ENCODE measurements at places on chromosomes 11 and 22.

GRCh38 chr11:47104261-47104950 lies 72.3 kb downstream of the ARFGAP2 start:
- no peak for DNase-seq

- DNase-seq: no peak
Measured at GRCh38 chr11:78815831-78816230, 241.2 kb upstream of the NARS2 start.

- no peak for DNase-seq
Measured at GRCh38 chr11:93464927-93465540, 78.2 kb downstream of the SMCO4 start.

- peak; percentile 45 for DNase-seq
Measured at GRCh38 chr11:45252134-45252856, 33.8 kb downstream of the SYT13 start.

GRCh38 chr22:39658367-39658766 lies 87.8 kb downstream of the CACNA1I start:
- DNase-seq: no peak

- DNase-seq: no peak
Measured at GRCh38 chr11:109076870-109077269, 345.1 kb upstream of the C11orf87 start.

DNA sequence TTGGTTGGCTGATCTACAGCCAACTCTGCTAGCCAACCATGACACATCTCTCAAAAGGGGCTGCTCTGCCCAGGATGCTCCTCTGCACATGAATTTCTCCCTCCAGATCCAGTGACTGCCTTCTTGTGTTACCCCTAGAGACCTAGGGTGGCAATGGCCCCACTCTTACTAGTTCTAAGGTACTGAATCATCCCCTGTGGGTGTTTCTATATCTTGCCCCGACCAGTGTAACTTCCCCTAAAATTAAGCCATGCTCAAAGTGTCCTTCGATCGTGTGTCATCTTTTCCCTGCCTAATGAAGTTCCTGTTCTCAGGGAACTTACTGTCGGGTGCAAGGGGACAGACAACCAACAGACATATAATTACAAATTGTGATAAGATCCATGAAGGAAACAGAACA lies 113.3 kb downstream of the FAM76B start:
- DNase-seq: no peak

DNA sequence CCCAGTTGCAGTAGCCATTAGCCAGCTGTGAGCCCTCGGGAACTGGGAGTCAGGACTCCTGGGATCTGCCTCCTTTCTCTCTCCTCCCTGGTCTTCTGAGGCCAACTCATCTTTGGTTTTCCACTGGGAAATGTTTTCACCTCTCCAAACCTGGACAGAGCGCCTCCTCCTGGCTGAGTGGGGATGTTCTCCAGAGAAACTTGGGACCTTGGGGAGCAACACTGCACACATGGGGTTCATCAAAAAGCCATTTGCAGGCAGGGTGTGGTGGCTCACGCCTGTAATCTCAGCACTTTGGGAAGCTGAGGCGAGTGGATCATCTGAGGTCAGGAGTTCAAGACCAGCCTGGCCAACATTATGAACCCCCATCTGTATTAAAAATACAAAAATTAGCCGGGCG lies 145.4 kb downstream of the NECTIN1 start:
- no peak for DNase-seq

- DNase-seq: no peak
Measured at GRCh38 chr11:45945397-45945999, 23.0 kb downstream of the LARGE2 start.

DNA sequence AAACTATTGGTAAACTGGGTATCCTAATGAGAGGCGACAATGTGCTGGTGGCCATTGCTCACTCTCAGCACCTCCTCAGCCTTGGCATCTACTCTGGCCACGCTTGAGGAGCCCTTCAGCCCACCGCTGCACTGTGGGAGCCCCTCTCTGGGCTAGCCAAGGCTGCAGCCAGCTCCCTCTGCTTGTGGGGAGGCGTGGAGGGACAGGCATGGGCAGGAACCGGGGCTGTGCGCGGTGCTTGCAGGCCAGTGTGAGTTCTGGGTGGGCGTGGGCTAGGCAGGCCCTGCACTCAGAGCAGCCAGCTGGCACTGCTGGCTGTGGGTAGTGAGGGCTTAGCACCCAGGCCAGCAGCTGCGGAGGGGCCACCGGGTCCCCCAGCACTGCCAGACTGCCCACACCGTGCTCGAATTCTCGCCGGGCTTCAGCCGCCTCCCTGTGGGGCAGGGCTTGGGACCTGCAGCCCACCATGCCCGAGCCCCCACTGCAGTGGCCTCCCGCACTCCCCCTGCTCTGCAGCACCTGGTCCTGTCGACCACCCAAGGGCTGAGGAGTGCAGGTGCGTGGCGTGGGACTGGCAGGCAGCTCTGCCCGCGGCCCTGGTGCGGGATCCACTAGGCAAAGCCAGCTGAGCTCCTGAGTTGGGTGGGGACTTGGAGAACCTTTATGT lies 575.9 kb upstream of the ANO3 start:
- no peak for DNase-seq

Data from RWPE1 (cell line).